ENCODE measurements at places on chromosomes 5 and 9. TPM values are rescaled to one million over a fixed set of nuclear protein-coding genes. Genes with fewer than 3 reads are reported as not detected.

GNA14 gene
- 0.10 TPM for total RNA-seq

CDK5RAP2 gene
- 23.4 TPM for total RNA-seq

SUSD3 gene
- total RNA-seq, result 5.1 TPM

TRMO gene
- 31.3 TPM for total RNA-seq

FAM120AOS gene
- total RNA-seq, result 32.8 TPM

TAF1L gene
- under 0.01 TPM for total RNA-seq

POLK gene
- 53.7 TPM for total RNA-seq

CCL27 gene
- not detected for total RNA-seq

SPINK7 gene
- not detected for total RNA-seq

ZDHHC11 gene
- under 0.01 TPM for total RNA-seq

OR1Q1 gene
- total RNA-seq, result not detected

SMIM32 gene
- total RNA-seq, result not detected

CKMT2 gene
- total RNA-seq, result 2.8 TPM

ZNF879 gene
- total RNA-seq, result 2.8 TPM

TRIM41 gene
- 13.7 TPM for total RNA-seq

Data from renal cortical epithelial cell (primary cell).